ENCODE measurements at places on chromosomes 1 and 21.

GRCh38 chr1:26277719-26278118, 2.2 kb upstream of the SH3BGRL3 start:
- DNase-seq = no peak

- peak; percentile 95 for DNase-seq
These were observed 97.4 kb upstream of the KCNJ15 start for GRCh38 chr21:38159355-38159754.

DNA sequence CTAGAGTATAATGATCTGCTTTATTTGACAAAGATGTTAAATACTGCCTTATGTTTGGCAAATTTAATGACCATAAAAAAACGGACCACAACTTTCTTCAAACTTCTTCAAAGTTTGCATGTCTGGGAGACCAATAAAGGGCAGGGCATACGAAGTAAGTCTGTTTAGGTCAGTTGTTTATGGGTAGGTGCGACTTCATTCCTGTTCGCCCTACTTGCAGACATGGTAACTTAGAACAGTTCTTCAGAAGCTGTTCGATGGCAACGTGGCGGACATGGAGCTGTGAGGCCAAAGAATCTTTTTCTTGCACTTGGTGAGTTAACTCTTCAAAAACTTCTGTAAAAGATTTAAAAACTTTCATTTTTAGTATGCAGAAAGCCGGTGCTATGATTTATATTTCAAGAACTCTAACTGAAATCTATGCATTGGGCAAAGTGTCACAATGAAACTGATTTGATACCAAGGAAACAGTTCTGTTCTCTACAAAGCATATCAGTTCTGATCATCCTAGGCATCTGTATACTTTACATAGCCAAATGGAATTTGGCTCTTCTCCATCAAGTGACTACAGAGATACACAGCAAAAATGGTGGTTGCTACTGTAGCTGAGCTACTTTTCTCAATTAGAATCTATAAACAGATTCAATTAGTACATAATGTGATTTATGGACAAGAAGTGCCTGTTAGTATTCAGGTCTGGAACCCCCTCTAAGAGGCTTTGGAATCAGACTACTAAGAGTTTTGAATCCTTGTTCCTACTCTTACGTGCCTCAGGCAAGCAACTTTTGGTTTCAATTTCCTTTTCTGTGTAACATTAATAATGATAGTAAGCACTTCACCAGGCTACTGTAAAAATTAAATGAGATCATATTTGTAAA, 25.7 kb downstream of the C21orf91 start:
- DNase-seq = peak; percentile 53

DNA sequence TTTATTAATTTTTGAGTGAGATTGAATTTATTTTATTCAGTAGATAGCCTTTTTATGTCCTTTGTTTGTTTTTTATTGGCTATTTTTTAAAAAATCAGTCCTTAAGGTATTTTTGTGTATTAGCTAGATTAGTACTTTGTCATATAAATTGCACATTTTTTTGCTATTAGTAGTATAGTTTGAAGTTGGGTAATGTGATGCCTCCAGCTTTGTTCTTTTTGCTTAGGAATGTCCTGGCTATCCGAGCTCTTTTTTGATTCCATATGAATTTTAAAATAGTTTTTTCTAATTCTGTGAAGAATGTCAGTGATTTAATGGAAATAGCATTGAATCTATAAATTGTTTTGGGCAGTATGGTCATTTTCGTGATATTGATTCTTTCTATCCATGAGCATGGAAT, 80.4 kb downstream of the MAN1A2 start:
- peak; percentile 5 for DNase-seq

DNA sequence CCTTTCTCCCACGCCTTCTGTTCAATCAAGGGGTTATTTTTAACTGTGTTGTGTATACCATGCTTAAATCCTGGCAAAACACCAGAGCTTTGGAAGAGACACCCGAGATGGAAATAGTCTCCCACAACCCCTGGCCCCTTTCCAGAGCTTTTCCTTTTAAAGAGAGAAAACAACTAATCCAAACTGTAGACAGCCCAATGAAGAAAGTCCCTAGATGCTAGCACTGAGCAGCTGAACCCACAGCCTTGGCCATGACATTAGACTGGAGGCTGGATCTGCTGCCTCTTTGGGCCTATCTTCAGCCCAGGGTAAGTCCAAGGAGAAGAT, 64.9 kb upstream of the ARTN start:
- DNase-seq = peak; percentile 72

DNA sequence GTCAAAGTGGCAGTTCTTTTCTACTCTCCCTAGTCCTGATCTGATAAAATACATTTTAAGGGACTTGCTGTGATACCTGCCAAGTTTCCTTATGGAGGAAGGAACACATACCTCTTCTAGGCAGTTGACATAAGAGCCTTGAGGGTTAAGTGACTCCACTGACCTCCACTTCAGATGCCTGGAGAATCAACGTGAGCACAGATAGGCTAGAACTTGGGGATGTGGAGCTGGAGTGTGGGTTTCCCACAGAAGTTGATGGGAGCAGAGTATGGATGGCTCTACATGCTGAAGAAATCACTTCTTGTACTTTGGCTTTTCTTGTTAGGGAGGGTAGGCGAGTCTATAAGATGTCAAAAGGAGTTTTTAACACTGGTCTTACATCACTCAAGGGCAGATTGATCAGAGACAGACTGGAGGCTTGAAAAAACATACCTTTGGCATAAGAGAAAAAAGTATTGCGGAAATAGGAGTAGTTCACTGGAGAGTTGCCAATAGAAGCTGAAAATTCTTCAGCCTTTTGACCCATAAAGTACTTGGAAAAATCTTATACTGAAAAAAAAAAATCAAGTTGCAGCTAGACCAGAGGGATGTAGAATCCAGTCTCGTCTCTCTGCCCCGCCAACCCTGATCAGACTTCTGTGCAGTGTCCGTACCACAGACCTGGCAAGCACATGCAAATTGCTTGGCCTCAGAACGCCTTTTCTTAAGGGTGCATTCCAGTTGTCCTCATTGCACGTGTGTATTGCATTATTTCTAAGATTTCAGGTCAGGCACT, 5.5 kb downstream of the RHOU start:
- no peak for DNase-seq

DNA sequence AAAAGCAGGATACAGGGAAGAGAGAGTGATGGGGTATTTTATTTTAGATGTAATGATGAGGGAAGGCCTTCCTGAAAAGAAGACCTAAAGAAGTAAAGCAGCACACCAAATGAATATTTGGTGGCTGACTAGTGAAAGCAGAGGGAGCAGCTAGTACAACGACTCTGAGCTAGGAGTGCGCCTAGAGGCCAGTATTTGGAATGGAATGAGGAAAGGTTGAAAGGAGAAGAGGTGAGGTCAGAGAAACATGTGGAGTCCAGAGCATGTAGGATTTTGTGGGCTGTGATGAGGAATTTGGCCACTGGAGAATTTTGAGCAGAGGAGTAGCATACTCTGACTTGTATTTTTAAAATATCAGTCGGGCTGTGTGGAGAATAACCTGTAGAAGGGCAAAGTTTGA, 11.8 kb upstream of the RPL5 start:
- DNase-seq = peak; percentile 47

GRCh38 chr1:87201768-87202167, 126.9 kb upstream of the LMO4 start:
- DNase-seq = no peak

GRCh38 chr1:41689558-41689981, 205.1 kb upstream of the EDN2 start:
- DNase-seq = peak; percentile 24

DNA sequence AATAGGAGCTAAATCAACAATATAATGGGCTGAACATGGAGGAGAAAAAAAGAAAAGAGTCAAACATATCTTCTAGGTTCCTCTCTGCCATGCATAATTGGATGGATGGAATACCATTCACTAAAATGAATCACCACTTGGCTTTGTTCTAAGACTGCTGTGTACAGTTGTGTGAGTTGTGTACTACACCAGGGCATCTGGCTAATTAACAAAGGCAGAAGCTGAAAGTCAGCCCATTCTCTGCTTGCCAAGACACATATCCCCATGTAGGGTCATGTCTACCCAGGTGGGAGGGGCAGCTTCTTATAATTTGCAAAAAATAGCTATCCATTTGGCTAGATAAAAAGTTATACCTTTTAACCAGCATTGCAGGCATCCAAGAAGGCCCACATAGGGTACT, 21.0 kb downstream of the JUN start:
- DNase-seq = peak; percentile 75

GRCh38 chr21:25464275-25464674, 143.0 kb downstream of the MRPL39 start:
- peak; percentile 36 for DNase-seq

DNA sequence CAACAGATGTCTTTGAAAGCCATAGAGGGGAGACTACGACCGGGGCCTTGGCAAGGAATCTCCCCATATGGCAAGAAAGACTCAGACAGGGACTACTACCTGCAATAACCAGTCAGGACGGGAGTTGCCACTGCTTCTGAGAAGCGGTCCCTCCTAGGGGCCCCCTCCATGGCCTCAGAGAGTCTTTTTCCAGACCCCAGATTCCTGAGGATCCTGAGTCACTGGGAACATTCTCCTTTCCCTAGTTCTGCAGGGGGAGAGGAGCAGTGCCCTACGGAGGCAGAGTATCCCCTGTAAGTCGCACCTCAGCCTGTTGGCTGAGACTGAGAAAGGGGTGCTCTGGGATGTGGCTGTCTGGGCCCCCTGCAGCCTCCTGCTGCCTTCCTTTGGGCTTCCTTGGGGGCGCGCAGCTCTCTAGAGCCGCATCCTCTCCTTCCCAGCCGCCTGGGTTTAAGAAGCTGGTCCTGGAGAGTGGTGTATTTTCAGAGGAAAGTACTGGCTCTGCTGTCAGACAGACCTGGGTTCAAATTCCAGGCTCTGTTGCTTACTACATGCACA, 7.8 kb downstream of the GLIS1 start:
- no peak for DNase-seq

GRCh38 chr1:15835205-15835740, 12.2 kb upstream of the SPEN start:
- no peak for DNase-seq

DNA sequence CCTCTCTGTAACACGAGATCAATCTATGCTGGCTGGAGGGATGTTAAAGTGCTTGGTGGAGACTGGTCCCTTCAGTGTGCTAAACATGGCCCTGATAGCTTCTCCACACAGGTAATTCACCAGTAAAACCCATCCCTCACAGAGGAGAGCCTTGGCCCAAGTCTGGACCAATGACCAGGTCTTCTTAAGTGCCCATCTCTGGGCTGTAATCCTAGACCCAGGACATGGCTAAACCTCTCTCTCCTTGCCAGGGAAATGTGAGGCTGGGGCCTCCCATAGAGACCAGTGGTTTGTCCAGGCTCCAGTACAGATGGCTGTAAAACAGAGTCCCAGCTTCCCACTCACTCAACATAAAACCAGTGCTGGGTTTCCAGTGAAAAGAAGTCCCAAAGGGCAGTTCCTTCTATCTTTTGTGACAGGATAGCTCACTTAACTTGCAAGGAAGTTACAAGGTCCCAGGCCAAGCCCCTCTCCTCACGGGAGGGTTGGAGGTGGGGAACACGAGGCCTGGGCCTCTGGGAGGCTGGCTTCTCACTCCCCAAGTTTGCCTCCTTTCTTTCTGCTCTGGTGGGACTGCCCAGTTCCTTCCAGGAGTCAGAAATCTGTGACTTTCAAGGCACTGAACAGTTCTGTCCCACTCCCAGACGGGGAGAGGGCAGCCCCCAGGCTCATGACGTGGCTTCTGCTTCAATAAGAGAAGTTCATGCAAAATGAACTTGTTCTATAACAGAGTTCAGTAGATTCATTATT, 2.2 kb upstream of the KIF17 start:
- no peak for DNase-seq

DNA sequence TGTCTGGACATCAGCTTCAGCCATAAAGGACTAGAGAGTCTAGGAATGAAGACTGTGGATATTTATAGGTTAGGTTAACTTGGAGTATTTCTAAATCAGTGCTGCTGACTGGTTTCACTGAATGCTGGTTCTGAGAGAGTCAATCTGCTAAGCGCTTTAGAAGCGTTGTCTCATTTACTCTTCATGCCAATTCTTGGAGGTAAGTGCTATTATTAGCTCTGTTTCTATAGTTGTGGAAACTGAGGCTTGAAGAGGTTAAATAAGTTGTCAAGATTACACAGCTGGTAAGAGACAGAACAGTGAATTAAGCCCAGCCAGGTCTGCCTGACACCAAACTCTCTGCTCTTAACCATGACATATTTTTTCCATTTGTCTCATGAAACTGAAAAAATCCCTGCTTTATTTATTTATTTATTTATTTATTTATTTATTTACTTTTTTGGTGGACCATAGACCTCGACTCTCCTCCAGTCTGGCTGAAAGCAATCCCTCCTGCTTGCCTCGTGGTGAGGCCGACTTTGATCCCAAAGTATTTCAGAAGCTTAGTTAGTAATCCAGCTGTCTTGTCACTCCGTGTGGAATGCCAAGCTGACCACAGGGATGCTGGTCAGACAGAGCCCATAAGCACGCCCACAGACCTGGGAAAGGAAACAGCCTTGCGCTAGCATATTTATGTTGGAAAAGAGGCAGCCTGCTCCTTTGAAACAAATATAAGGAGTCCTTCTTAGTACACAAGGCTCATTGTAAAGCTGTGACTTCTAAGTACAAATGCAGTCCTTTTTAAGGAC, 16.9 kb downstream of the NTMT2 start:
- DNase-seq = peak; percentile 97

DNA sequence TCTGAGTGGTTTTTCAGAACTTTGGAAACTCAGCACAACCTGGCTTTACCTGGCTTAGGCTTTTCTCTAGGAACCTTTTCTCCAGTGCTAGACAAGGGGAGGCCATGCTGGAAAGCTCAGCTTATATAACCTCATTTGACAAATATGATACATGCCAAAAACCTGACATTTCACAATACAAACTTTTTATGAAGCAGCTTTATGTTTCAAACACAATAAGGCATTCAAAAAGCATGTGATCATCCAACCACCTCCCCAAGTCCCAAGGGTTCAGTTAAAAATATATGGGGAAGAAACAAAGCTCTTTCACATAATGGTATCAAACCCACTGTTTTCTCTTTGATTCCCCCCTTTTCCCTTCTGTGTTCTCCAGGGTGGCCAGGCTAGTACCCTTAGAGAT, 63.7 kb downstream of the ZC3H11B start:
- DNase-seq = no peak

GRCh38 chr1:234709473-234710228, 99.7 kb upstream of the IRF2BP2 start:
- DNase-seq = no peak

DNA sequence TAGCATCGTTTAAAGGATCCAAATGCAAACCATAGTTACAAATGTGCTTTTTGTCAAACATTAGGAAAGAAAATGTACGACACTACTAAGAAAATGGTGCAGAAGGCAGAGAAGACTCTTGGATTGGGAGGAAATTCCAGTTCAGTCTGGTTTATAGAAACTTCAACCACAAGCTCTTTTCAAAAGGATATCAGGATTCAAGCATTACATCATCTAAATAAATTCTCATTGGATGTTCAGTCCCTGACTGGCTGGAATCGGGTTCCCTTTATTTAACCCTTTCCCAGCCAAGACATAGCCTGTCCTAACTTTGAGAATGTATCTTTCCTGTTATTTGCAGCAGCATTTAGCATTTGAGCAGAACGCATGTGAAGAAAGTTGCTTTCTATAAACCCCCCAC, 184.6 kb downstream of the LMO4 start:
- peak; percentile 11 for DNase-seq

GRCh38 chr1:116345843-116346242, 27.2 kb upstream of the ATP1A1 start:
- no peak for DNase-seq

- no peak for DNase-seq
These were observed 51.9 kb downstream of the GLUL start for GRCh38 chr1:182339684-182340083.
